Natural killer cell treated with Interleukin-12 subunit alpha and Interleukin-12 subunit beta and Interleukin-15 and Interleukin-18, amount 100 ng/mL, for 72 hours (primary cell): ENCODE measurements at places on chromosomes 6 and 20. TPM values are rescaled to one million over a fixed set of nuclear protein-coding genes. Genes with fewer than 3 reads are reported as not detected.

GRCh38 chr6:136927292-136927691 lies 5.2 kb downstream of the SLC35D3 start:
- no peaks in the 10 kb centered on the region for H3K36me3 ChIP-seq
- H3K27ac ChIP-seq, result no peak overlapping the region
- no peak overlapping the region for H3K4me3 ChIP-seq
- peaks cover 52% of the 10 kb centered on the region for H3K27me3 ChIP-seq
- peaks cover 5% of the 10 kb centered on the region for H3K4me1 ChIP-seq

- H3K4me3 ChIP-seq, result no peak overlapping the region
- H3K27me3 ChIP-seq, result no peaks in the 10 kb centered on the region
- H3K4me1 ChIP-seq, result peaks cover 22% of the 10 kb centered on the region
These were observed 58.6 kb downstream of the CPNE5 start for GRCh38 chr6:36780442-36781177.

The ENPP3 gene
- 0.81 TPM for total RNA-seq

The OXT gene
- total RNA-seq, result not detected

- H3K27ac ChIP-seq, result peak overlapping the region; percentile 79
- no peak overlapping the region for H3K4me3 ChIP-seq
These were observed 21.5 kb downstream of the SYNJ2 start for GRCh38 chr6:158002951-158003853.
